ENCODE measurements at places on chromosomes 11 and 22. TPM values are rescaled to one million over a fixed set of nuclear protein-coding genes. Genes with fewer than 3 reads are reported as not detected.

- DNase-seq = peak; percentile 79
Measured at GRCh38 chr22:37284805-37285355, 2.6 kb downstream of the CYTH4 start.

- DNase-seq = no peak
Measured at GRCh38 chr11:95469258-95469657, 238.3 kb upstream of the SESN3 start.

ROBO4 gene
- total RNA-seq = 16.1 TPM

MAPK8IP2 gene
- total RNA-seq = 0.28 TPM

C11orf42 gene
- not detected for total RNA-seq
